ENCODE measurements at places on chromosomes 5 and 9.

GRCh38 chr9:133184971-133185370 is 21.3 kb upstream of the GBGT1 start:
- peak; percentile 88 for DNase-seq

DNA sequence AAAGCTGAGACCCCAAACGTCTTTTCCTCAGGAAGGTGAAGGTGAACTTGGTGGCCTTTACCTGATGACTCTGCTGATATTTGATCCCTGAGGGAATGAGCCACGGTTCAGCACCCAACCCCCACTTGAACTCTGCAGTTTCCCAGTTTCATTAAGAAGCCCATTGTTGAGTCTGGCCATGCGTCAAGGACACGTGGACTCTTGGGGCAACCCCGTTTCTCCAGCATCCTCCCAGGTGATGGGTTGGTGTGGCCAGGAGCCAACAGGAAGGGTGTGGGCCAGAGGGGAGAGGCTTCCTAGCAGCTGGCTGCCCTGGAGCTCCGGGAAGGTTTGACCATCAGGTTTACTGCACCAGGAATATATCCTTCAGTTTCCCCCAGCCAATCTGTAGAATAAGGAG is 59.5 kb upstream of the GNE start:
- no peak for DNase-seq

DNA sequence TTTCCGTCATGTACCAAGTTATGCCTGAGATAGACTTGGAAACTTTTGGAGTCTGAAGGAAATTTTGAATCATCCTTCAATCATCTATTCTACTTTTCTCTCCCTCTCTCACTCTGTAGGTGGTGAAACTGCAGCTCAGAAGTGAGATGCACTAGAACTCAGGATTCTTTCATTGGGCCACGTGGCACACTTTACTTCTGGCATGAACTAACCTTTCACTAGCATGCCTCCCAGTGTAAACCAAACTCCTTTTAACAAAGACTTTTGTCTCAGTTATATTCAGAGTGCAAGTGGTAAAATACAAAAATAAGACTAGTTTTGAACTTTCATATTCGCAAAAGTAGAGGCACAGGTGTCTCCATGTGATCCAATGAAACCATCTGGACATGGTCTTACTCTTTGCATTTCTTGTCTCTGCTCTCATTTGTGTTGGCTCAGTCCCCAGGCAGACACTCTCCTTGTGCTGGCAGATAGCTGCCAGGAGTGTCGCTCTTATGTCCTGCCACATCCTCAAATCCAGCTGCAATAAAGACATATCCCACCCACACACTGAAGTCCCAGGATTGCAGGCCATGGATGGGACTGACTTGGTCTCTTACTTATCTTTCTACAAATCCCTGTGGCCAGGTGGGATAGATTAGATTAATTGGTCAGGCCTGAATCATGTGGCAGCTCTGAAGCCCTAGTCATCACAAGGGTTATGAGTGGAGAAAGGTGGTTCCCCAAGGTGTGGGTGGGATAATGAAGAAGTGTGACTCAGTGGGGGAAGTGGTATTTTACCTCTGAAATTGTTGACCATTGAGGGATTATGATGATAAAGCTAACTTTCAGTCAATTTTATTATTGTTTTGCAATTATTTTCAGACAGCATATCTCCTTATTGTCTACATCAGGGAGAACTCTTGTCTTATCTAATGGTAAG is 267.5 kb downstream of the GABRB2 start:
- DNase-seq: no peak

DNA sequence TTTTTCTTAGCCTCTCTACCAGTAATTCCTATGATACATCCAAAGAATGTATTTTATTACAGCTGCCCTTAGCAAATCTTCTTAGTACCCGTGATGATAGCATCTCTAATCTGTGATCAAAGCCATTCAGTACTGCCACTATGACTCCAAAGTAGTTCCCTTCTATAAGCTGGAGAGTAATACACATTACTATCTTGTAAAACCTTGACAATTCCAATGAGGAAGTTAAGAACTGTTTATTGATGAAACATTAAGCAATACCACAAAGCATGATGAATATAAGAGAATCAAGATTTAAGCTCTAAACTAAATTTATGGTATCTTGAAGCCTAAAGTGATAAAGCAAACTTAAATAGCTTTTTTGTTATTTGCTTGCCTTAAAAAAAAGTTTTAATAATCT is 86.1 kb downstream of the SMIM23 start:
- DNase-seq: peak; percentile 29

GRCh38 chr9:19994296-19994695 is 205.5 kb upstream of the SLC24A2 start:
- DNase-seq: no peak
